Inflammatory macrophage treated with lipopolysaccharide for 4 hours (primary cell): ENCODE measurements at places on chromosomes 11 and 22.
A peak's percentile ranks its signal among the peaks of the same experiment; 100 is the strongest.

DNA sequence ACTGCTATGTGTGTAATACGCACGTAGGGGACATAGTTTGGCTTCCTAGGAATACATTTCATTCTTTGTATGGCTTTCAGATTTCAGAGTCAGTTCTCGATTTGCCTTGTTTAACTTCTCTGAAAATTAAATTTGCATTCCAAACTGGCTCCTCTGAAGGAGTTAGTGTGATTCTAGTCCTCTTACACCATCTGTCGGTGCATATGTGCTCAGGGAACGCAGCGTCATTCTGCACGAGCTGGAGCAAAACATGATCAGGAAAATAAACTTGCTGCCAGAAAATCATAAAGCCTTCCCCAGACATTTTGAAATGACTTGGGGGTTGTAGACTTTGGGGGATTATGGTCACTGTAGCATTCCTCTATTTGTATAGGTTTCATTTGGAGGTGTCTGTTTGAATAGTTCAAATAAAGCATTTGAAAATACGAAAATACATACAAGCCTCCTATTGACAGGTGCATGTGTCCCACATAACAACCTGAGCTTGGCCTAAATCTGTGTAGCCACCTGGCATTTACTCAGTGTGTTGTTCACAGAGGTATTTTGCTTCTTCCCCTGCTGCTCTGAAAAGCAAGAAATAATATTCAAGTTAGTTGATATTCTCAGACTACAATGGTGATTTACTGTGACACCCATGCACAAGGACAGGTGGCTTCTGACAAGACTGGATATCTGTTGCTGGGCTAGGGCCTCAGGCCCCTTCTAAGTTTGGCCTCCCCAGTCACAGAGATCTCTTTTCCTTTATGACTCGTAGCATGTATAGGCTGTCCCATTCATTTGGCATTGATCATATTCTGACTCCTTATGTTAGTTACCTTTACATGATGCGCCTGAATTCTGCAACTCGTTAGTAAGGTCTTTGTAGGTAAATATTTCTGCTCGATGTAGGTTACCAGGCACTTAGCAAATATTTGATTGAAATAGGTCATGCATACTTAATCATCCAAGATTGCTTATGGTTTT lies 81.6 kb upstream of the SORL1-AS1 start:
- peak; percentile 22 for DNase-seq

- no peak for DNase-seq
These were observed 95.3 kb downstream of the SERGEF start for GRCh38 chr11:17917556-17917955.

DNA sequence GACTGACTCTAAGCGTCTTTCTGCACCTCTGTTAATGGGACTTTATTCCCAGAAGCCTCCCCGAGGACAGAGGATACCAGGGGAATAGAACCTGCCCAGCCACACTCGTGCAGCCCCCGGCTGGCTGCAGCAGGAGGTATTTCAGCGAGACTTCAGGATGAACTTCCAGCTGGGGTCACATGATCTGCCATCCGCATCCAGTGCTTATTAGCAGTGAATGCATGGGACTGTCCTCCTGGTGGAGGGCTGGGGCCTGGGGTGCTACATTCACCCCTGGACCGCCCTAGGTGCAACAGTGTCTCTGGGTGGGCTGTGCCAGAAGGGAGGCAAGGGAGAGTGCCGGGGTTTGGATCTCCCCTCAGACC lies 1.6 kb downstream of the DUSP8 start:
- no peak for DNase-seq

GRCh38 chr11:122853971-122854446 lies 15.7 kb downstream of the CRTAM start:
- DNase-seq, result peak; percentile 83

DNA sequence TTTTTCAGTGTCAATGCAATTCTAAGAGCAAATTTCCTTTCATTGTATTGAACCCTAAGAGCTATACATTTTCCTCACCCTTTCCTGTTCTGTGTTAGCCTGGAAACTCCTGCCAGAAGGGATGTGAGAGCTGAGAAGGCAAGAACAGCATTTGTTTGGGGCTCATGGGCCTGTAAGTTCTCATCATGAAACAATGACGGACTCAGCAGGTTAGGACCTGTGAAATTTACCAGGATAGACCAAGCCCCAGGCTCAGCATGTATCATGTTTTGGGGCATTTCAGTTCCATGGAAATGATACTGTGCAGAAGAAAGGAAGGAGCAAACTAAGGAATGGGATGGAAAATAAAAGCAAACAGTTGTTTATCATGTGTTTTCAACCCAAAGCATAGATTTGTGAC lies 41.6 kb downstream of the NTM start:
- DNase-seq, result no peak

- DNase-seq, result no peak
These were observed 35.4 kb downstream of the MOB2 start for GRCh38 chr11:1450949-1451710.

GRCh38 chr22:45934659-45935341 lies 42.2 kb downstream of the WNT7B start:
- DNase-seq, result no peak

DNA sequence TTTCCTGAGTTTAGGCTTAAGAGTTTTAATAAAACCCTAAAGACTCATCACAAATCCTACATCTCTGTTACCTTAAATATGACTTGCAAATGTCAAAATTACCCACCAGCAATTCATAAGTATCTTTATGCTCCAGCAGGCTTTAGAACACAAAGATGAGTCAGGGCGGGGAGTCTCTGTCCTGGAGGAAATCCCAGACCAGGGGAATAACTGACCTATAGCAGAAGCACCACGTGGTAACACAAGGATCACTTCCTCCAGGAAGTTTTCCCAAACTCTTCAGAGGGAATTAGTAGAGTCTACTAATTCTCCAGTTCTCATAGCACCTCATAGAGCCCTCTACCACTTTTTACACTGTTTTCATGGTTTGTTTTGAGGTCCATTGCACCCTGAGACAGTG lies 217.0 kb downstream of the NAV2 start:
- no peak for DNase-seq

- DNase-seq, result no peak
These were observed 1349.8 kb upstream of the RAG2 start for GRCh38 chr11:37947821-37948220.

DNA sequence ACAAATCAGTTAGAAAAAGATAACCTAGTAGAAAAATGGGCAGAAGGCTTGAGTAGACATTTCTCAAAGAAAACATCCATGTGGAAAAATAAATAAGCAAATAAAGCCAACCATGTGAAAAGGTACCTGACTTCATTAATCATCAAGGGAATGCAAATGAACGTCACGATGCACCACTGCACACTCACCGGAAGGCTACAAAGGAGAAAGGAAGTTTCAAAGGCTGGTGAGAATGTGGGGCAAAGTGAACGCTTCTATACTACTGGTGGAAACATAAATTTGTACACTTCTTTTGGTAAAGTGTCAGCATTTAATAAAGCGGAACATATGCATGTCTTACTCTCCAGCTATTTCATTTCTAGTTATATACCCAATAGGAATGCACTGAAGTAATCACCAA lies 166.8 kb downstream of the CSNK2A3 start:
- no peak for DNase-seq

DNA sequence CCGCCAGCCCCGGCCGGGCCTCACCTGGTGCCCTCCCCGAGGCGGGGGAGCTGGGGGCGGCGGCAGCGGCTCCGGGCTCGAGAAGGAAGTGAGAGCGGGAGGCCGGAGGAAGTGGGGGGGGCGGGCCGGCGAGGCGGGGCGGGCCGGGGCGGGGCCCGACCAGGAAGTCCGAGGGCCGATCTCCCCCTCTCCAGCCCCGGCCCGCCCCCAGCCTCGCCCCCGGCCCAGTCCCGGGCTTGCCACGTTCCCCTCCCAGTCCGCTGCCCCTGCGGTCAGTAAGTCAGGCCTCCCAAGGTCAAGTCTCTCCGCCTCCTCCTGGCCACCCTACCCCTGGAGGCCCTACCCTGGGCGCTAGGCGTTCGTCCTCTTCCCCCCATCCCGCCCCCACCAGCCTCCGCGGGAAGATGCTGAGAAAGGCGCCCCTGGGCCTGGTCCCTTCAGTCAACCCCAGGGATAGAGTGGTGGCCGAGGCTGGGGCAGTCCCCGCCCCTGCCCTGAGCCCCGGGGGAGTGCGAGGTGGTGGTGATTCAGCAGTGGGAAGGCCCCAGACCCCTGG lies at the start of gene RHOG:
Gene RHOG, minus strand, starts transcription at position 90 of the 556 bp plus-strand sequence. CDS start 12,821 bp downstream, outside the sequence.
- no peak for DNase-seq
